NCI-H1436 (cell line): ENCODE measurements at places on chromosomes 6 and 20.

GRCh38 chr6:46329568-46329967 is 158.8 kb upstream of the ENPP5 start:
- no peak for DNase-seq

DNA sequence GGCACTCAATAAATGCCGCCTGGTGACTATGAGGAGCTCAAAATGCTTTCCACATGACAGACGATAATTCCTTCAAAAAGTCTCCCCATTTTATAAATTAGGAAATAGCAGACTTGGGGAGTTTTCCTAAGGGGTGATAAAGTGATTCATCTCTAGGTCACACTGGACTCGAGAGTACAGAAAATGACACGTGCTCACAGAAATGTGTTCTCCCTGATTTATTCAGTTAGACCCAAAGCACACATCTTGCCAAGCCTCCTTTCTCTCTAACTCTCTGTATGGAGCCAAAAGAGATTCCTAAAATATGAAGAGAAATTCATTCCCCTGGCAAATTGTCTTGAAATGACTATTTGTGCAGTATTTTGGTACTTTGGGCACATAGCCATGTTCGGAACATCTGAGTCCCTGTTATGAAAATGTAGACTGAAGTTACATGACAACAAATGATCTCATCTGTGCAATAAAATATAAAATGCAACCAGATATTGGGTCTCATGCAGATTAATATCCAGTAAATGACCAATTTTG is 381.1 kb downstream of the TFAP2B start:
- no peak for DNase-seq

DNA sequence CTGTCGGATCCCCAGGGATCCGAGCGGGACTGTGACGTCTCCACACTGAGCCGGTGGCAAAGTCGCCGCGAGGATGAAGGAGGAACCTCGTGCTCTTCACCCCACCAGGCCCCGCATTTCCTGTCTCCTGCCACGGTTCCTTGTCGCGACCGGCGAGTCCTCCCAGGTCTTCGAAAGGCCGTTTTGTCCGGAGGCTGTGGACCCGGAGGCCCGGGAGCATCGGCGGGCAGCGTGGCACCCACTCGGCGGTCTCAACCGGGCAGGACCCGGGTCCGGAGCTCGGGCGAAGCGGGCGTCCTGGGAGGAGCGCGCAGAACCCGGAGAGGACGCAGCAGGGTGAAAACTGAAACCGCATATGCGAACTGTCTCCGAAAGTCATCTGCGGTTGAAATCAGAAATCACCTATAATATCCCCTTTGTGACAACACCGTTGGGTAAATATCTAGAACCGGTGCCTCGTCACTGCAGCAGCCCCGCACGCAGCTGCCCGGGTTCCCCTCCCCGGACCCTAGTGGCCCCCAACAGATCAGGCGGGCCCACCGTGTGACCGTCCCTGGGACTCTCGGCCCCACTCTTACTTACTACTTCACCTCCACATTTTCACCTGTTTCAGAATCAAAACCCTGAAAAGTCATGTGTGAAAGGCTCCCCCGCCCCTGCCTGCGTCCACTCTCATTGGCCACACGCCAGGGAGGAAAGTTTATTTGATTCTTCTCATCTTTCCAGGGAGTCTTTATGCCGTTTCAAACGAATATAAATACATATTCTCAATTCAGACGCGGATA is 3.1 kb upstream of the ULBP2 start:
- DNase-seq = no peak

GRCh38 chr20:44746367-44747165 is 901 bp downstream of the KCNK15 start:
- no peak for DNase-seq

- DNase-seq = no peak
Observed at GRCh38 chr6:79231666-79232065, 2.8 kb downstream of the HMGN3 start.

- peak; percentile 64 for DNase-seq
Observed at GRCh38 chr6:54719131-54719530, 127.4 kb upstream of the FAM83B start.

- DNase-seq = no peak
Observed at GRCh38 chr20:39607141-39607540, 645.0 kb downstream of the DHX35 start.
